Glutamatergic neuron (in vitro differentiated cells): ENCODE measurements at places on chromosomes 3 and 15.

GRCh38 chr3:106485217-106485616 lies 616.4 kb upstream of the CBLB start:
- no peak for DNase-seq

DNA sequence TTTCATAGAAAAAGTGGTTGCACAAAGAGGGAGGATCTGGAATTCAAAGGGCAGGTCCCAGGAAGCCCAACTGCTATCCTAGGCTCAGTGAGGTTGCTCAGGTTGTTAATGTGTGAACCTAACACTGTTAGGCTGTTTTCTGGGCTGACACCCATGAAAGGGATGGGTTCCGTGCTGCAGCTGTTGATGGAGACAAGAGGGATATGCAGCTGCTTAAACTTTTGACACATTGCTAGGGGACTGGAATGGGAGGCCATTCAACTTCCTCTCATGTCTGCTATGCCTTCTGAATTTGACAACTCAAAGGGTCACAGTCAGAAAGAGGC lies 198.0 kb upstream of the NR2E3 start:
- DNase-seq, result no peak

DNA sequence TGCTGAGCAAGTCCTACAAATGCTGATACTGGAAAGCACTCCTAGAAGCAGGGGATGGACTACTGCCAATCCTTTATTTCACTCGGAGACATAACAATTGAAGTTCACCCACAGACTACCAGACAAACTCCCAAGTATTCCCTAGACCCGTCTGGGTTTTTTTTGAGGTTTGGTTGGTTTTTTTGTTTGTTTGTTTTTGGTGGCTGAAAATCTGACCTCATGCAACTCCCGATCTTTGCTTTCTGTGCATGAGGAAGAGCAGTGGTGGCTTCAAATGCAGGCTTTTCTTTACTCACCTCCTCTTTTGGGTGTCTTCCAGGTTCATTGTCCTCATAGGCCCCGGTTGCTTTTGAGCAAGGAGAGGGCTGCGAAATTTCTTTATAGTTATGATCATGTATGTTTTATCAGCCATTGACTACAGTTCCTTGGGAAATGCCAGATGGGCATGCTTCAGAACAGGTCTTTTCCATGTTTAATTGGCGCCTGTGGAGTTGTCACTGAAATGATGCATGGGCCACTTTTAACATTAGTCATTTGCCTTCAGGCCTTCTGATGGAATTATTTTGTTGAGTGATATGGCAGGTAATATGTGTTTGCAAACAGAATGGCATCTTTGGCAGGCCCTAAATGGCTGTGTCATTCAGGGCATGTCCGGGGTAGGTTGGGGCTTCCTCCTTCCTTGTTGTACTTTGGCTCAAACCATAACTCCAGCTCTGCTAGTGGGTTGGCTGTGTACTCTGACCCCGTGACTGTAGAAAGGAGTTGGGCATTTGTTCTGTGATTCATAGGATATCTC lies 81.3 kb upstream of the ZBED2 start:
- no peak for DNase-seq

GRCh38 chr3:102248981-102249705 lies 185.7 kb upstream of the ZPLD1 start:
- no peak for DNase-seq

DNA sequence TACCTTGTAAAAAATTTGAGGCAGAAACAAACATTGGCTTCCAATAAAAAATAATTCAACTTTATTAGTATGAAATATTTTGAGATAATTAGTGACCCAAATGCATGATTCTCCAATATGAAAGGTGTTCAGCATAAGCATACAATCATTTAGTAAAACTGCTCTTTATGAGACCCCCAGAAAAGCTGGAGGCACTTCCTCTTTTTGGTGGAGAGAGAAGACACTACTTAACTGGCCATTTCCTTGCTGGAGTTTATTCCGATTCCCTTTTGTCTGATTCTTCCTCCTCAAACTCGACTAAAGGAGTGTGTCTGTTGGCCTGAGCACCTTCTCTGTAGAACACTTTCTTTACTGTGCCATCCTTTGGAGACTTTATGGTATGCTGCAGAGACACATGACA lies 34.8 kb upstream of the DCUN1D1 start:
- DNase-seq, result no peak

DNA sequence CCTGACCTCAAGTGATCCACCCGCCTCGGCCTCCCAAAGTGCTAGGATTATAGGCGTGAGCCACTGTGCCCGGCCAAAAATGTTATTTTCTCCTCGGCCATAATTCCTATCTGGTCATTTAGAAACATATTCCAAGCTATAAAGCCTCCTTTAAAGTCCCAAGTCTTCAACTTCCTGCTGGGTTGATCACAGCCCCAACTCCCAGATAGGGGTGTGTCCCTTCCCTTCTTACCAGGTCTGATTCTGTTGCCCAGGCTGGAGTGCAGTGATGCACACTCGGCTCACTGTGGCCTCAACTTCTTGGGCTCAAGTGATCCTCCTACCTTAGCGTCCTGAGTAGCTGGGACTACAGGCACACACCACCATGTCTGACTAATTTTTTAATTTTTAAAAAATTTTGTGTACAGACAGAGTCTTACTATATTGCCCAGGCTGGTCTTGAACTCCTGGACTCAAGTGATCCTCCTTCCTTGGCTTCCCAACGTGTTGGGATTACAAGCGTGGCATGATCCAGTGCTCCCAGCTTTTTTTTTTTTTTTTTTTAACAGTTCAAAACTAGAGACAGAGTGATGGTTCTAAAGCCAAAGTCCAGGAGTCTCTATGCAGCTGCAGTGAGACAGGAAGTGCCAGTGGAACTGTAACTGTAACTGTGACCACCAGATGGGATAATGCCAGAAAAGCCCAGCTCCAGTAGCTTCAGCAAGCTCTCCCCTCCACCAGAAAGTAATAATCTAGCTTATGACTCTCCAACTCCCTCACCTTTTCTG lies 8.2 kb upstream of the PRKAR2A start:
- no peak for DNase-seq

DNA sequence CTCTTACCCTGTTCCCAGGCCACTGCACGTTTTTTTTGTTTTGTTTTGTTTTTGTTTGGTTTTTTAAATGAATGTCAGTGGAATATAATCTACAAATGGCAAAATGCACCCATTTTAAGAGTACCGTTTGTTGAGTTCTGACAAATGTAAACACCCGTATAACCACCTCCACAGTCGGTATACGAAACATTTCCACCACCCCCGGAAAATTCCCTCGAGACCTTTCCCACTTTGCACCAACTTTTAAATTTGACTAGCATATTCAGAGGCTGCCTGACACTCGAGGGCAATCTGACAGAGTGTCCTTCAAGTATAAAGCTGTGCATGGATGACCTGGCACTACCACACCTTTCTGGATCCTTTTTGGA lies 613 bp upstream of the ARHGEF3 start:
- DNase-seq, result no peak

DNA sequence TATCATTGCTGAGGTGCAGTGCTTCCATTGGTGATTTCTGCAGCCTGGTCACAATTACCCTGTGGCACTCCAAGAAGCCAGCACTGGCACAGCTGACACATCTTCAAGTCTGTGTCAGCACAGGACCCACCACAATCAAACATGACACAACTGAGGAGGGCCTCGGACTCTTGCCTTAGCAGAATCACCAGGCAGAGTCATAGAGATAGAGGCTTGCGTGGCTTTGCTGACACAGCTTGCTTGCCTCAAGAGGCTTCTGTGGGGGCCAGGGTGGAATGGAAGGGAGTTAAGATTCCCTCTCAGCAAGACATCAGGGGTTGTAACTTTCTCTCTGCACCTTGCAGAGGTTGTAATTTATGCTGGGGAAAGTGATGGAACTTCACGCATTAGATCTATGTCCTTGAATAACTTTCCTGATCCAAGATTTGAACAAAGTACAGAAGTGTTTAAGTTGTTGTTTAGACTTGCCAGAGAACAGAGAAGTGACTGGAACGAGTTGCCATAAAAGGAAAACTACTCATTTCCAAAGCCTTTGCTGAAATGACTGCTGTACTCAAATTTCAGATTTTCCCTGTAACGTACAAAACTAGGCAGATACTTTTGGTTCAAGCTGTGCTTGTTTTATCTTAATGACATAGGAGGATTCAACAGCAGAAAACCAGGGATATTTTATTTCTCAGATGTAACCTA lies 170.7 kb downstream of the DIPK2A start:
- DNase-seq, result no peak

- DNase-seq, result no peak
Measured at GRCh38 chr3:178306432-178307115, 229.7 kb upstream of the KCNMB2 start.

GRCh38 chr3:27596921-27597320 lies 112.7 kb upstream of the SLC4A7 start:
- no peak for DNase-seq

DNA sequence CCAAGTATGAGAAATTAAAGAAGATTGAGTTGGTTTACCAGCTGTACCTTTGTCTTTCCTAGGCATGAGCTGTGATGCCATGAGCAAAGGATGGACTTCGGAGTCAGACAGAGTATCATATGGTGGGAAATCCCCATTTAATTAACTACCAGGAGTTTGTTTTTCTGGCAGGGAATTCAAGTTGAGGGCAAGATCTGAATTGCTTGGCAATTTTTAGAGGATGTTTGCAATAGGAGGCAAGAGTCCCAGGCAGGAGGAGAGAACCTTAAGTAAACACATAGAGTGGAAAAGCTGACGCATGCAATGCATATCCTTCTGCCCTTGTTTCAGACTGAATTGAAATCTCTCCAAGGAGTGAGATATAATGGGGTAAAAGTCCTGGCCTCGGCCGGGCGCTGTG lies 569.7 kb upstream of the MDFIC2 start:
- DNase-seq, result no peak

- no peak for DNase-seq
Measured at GRCh38 chr3:152269831-152270734, 1.4 kb downstream of the MBNL1 start.

DNA sequence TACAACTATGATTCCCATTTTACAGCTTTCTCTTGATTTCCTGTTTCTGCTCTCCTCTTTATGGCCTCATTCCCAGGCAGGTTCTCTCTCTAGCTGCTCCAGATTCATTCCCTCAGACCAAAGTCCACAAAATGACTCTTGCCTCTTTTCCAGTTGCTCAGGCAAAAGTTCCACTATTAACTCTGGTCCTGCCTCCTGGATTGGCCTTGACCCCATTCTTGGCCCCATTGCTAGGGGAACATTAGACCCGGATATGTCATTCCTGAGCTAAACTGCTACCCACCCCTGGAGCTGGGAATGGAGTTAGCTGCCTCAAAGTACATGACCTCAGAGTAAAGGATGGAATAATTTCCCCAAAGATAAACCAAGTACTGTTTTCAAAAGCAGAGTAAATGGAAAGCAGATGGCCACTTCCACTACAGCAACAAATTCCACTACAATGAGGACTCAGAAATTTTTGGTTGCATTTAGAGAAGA lies 73.0 kb upstream of the GAP43 start:
- no peak for DNase-seq
